Naive B cell (primary cell): ENCODE measurements at places on chromosomes 5 and 9.

GRCh38 chr9:74951725-74952151, 974 bp downstream of the C9orf40 start:
- no peaks in the 10 kb centered on the region for H3K27me3 ChIP-seq
- H3K4me1 ChIP-seq, result peaks cover 30% of the 10 kb centered on the region
- H3K36me3 ChIP-seq, result no peaks in the 10 kb centered on the region
- peak overlapping the region; percentile 99 for H3K4me3 ChIP-seq
- H3K27ac ChIP-seq, result peak overlapping the region; percentile 93

DNA sequence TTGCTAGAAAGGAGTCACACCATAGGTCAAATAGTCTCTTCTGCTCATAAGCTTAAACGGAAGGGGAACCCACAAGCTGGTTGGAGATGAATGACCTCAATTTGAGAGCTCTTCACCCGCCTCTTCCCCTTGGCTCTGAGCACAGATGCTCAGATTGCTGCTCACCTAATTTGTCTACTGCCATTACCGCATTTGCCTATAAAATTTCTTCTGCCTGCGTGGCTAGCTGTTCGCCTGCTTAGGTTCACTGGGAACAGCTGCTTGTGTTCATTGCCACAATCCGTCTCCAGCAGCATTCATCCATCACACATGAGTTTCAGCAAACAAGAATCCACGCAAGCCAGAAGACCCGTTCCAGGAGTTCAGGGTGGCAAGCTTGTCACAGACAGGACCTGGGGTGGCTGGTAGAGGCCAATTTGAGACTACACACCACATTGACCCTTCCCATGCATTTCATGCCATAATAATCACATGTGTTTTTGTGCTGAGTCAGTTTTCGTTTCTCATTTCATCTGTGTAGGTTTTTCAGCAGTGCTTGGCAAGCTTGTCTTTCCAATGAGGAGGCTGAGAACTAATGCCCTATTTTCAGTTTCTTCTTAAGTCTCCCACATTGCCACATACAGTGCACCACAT, 50.2 kb upstream of the DNAH5 start:
- no peak for DNase-seq
- peaks cover 39% of the 10 kb centered on the region for H3K27me3 ChIP-seq
- peaks cover 9% of the 10 kb centered on the region for H3K36me3 ChIP-seq
- no peaks in the 10 kb centered on the region for H3K4me1 ChIP-seq
- no peak overlapping the region for H3K4me3 ChIP-seq

DNA sequence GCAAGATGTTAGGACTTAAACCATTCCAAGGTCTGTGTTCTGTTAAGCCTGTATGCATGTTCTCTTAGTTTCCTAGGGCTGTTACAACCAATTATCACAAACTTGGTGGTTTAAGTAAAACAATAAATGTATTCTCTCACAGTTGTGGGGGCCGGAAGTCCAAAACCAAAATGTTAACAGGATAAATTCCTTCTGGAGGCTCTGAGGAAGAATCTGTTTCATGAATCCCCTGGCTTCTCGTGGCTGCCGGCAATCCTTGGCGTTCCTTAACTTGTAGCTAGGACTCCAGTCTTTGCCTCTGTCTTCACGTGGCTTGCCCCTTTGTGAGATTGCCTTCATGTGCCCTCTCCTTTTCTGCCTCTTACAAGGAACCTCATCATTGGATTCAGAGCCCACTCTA, 30.4 kb downstream of the FEM1C start:
- H3K4me3 ChIP-seq, result no peak overlapping the region
- no peak overlapping the region for H3K27ac ChIP-seq
- H3K36me3 ChIP-seq, result no peaks in the 10 kb centered on the region

GRCh38 chr9:134128727-134129679, 6.9 kb upstream of the WDR5 start:
- no peaks in the 10 kb centered on the region for H3K36me3 ChIP-seq
- peaks cover 21% of the 10 kb centered on the region for H3K4me1 ChIP-seq
- no peak for DNase-seq
- no peak overlapping the region for H3K27ac ChIP-seq
- no peak overlapping the region for H3K4me3 ChIP-seq

- DNase-seq, result no peak
- H3K4me3 ChIP-seq, result no peak overlapping the region
- peaks cover 10% of the 10 kb centered on the region for H3K27me3 ChIP-seq
- no peak overlapping the region for H3K27ac ChIP-seq
- no peaks in the 10 kb centered on the region for H3K4me1 ChIP-seq
These were observed 95.0 kb upstream of the C9orf72 start for GRCh38 chr9:27668280-27668679.

DNA sequence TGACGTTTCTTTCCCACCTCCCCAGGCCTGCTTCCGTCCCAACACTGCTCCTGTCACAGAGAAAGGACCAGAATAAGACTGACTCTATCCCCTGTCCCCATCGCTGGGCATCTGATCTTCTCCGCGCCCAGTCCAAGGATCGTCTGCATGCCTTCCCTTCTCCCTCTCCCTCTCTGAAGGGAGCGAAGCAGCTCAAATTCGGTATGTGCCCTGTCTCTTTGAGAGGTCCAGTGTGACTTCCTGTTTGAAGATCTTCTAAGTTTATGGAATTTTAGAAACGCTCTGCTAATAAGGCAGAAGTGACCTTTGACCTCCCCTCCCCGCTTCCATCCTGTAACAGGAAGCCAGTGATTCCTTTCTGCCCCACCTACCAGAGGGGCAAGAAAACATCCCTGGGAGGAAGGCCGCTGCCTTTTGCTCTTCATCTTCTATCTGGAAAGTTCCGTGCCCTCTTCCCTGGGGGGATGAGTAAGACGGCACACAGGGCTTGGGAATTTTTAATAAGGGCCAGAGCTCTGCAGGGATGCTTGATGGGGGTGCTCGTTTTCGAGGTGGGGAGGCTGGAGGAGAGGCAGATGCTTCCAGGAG, 40.7 kb upstream of the RNU6ATAC start:
- no peak overlapping the region for H3K27ac ChIP-seq
- no peaks in the 10 kb centered on the region for H3K27me3 ChIP-seq
- peaks cover 16% of the 10 kb centered on the region for H3K36me3 ChIP-seq
- H3K4me1 ChIP-seq, result peaks cover 14% of the 10 kb centered on the region

GRCh38 chr9:89798547-89799120, 193.8 kb downstream of the GADD45G start:
- H3K4me3 ChIP-seq, result no peak overlapping the region
- no peak overlapping the region for H3K27ac ChIP-seq
- no peaks in the 10 kb centered on the region for H3K36me3 ChIP-seq
- no peaks in the 10 kb centered on the region for H3K4me1 ChIP-seq
- H3K27me3 ChIP-seq, result peaks cover 5% of the 10 kb centered on the region

DNA sequence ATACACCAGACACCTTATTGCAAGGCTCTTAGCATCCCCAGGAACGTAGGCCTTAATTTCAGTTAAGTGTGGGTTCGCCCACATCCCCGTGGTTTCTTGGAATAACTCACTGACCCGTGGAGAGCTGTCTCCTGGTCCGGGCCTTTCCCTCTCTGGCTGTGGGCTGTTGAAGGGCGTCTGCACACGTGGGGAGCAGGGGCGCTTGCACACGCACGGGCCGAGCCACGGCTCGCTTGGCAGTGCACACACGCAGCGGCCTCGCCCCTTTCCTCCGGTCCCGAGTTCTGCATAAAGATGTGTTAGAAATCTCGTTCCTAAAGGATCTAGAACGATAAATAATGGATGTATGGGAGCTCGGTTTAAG, 141.9 kb downstream of the PBX3 start:
- H3K4me3 ChIP-seq, result peak overlapping the region; percentile 92
- no peaks in the 10 kb centered on the region for H3K27me3 ChIP-seq
- no peaks in the 10 kb centered on the region for H3K36me3 ChIP-seq
- peaks cover 10% of the 10 kb centered on the region for H3K4me1 ChIP-seq
- H3K27ac ChIP-seq, result no peak overlapping the region
- DNase-seq, result no peak

DNA sequence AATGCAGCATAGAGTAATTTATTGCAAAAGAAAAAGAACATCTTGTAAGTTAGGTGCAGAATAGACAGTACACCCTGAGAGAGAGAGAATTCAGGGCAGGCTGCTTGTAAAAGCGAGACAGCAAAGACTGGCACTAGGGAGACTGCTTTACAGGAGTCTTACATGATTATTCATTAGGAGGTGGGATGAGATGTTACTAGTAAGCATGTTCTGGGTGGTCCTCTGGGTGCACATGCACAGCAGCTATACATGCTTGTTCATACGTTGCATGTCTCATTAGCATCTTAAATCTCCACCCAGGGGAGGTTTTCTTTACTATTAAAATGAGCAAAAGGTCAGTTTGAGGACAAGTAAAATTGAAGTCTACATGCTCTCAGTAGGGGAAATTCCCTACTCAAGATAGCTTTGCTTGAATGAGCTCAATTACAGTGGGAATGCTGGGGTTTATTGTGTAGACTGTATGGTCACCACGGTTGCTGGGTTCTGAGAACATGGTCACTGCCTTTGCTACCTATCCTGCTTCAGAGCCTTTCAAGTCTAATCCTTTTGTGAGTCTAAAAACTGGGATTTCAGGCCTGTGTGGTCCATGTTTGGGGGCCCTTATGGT, 60.6 kb downstream of the RGS7BP start:
- H3K27me3 ChIP-seq, result no peaks in the 10 kb centered on the region
- H3K27ac ChIP-seq, result no peak overlapping the region
- H3K4me3 ChIP-seq, result no peak overlapping the region
- H3K36me3 ChIP-seq, result no peaks in the 10 kb centered on the region
- no peaks in the 10 kb centered on the region for H3K4me1 ChIP-seq
- DNase-seq, result no peak

GRCh38 chr5:1737790-1738405, 61.7 kb downstream of the MRPL36 start:
- no peak for DNase-seq
- H3K27me3 ChIP-seq, result peaks cover 29% of the 10 kb centered on the region
- peaks cover 4% of the 10 kb centered on the region for H3K36me3 ChIP-seq

GRCh38 chr5:136356747-136357469, 8.4 kb downstream of the TRPC7 start:
- H3K27ac ChIP-seq, result no peak overlapping the region
- no peaks in the 10 kb centered on the region for H3K27me3 ChIP-seq
- no peaks in the 10 kb centered on the region for H3K4me1 ChIP-seq
- no peak overlapping the region for H3K4me3 ChIP-seq
- DNase-seq, result no peak

- H3K4me3 ChIP-seq, result no peak overlapping the region
- no peaks in the 10 kb centered on the region for H3K27me3 ChIP-seq
- no peaks in the 10 kb centered on the region for H3K36me3 ChIP-seq
- no peak for DNase-seq
These were observed 5.5 kb downstream of the F2RL2 start for GRCh38 chr5:76617675-76618074.

GRCh38 chr5:142957528-142957927, 187.4 kb downstream of the ARHGAP26 start:
- no peak overlapping the region for H3K27ac ChIP-seq
- no peaks in the 10 kb centered on the region for H3K27me3 ChIP-seq
- no peak for DNase-seq
- H3K36me3 ChIP-seq, result peaks cover 7% of the 10 kb centered on the region
- peaks cover 7% of the 10 kb centered on the region for H3K4me1 ChIP-seq

- H3K27me3 ChIP-seq, result no peaks in the 10 kb centered on the region
- DNase-seq, result no peak
- no peaks in the 10 kb centered on the region for H3K36me3 ChIP-seq
- H3K4me1 ChIP-seq, result peaks cover 44% of the 10 kb centered on the region
These were observed 632 bp downstream of the DPM2 start for GRCh38 chr9:127937056-127937387.

DNA sequence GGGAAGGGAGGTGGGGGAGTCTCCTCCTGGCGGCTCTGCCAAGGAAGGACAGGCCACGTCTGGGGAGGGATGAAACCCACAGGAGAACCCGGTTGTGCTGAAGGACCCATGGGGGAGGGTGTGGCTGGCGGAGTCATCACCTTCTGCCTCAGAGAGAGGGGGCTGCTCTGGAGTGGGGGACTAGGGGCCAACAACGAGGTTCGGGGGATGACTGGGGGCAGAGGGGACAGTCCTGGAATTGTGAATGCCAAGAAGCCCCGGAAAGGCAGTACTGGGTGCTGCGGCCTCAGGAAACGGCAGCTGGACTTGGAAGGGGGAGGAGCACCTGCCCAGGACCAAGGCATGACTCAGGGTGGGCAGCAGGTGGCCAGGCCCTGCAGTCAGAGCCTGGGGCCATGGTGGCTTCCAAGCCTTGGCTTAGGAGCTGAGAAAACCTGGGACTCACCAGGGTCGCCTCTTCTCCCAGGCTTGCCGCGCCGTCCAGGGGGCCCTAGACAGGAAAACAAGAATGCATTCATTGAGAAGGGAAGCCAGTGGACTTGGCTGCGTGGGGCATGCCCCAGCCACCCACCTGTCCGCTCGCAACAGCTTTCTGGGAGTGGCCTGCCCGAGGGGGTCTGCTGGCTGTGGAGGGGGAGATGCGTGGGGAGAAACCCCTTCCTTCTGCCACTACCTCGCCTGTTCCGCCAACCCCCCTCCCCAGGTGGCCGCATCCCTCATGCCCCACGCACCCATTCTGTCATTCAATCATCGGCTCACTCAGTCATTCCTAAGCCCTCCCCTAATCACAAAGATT, 74.0 kb upstream of the PHYKPL start:
- peaks cover 1% of the 10 kb centered on the region for H3K36me3 ChIP-seq
- H3K4me3 ChIP-seq, result no peak overlapping the region
- no peak for DNase-seq

GRCh38 chr5:164431634-164432304, 926.4 kb downstream of the MAT2B start:
- H3K4me3 ChIP-seq, result no peak overlapping the region
- no peaks in the 10 kb centered on the region for H3K27me3 ChIP-seq
- H3K36me3 ChIP-seq, result no peaks in the 10 kb centered on the region

- H3K4me1 ChIP-seq, result peaks cover 13% of the 10 kb centered on the region
- DNase-seq, result no peak
- peak overlapping the region; percentile 39 for H3K4me3 ChIP-seq
- H3K27ac ChIP-seq, result no peak overlapping the region
- no peaks in the 10 kb centered on the region for H3K36me3 ChIP-seq
These were observed 508 bp upstream of the NME5 start for GRCh38 chr5:138139781-138140090.

- H3K4me1 ChIP-seq, result peaks cover 8% of the 10 kb centered on the region
- no peaks in the 10 kb centered on the region for H3K36me3 ChIP-seq
- H3K4me3 ChIP-seq, result no peak overlapping the region
- H3K27me3 ChIP-seq, result peaks cover 60% of the 10 kb centered on the region
- DNase-seq, result no peak
These were observed 35.8 kb upstream of the NFIB start for GRCh38 chr9:14349447-14350348.

GRCh38 chr5:8689773-8690172, 820.8 kb downstream of the MTRR start:
- H3K36me3 ChIP-seq, result no peaks in the 10 kb centered on the region
- no peak overlapping the region for H3K4me3 ChIP-seq
- no peaks in the 10 kb centered on the region for H3K27me3 ChIP-seq
- H3K4me1 ChIP-seq, result no peaks in the 10 kb centered on the region
